Stimulated activated CD4-positive, alpha-beta T cell treated with anti-CD3 and anti-CD28 coated beads, Interleukin-2, amount 100 ng/mL, for 48 hours (primary cell): ENCODE measurements at places on chromosomes 6 and 20.

- no peak for DNase-seq
Measured at GRCh38 chr20:56443654-56444540, 24.5 kb upstream of the RTF2 start.

GRCh38 chr6:126880964-126881363 is 237.5 kb upstream of the RSPO3 start:
- DNase-seq, result no peak

DNA sequence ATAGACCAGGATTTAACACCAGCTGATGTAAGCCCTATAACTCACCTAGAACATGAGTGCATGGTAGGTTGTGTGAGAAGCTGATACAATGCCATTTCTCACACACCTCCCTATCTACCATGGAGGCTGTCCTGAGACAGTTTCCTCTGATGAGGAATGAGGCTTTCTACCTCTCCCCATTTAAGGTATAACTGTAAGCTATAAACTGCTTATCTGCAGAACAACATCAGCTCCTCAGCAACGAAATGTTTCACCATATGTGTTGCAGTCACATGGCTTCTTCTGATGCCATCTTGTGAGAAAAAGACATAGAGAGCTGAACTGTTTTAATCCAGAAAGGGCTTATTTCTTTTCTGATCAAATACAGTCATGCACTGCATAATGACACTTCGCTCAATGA is 20.7 kb downstream of the ZKSCAN3 start:
- no peak for DNase-seq

DNA sequence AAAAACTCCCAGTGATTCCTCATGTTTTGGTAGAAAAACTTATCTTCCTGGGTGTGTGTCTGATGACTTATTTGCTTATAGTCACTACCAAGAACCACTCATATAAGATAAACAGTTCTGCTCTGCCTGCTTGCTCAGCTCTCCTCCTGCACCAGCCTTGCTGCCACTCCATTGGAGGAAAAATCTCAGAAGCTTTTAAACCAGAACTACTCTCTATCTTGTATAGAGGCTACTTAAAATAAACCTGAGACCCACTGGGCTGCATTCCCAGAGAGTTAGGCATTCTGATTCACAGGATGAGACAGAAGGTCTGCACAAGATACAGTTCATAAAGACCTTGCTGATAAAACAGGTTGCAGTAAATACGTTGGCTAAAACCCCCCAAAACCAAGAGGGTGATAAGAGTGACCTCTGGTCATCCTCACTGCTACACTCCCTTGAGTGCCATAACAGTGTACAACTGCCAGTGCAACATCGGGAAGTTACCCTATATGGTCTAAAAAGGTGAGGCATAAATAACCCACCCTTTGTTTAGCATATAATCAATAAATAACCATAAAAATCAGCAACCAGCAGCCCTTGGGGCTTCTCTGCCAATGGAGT is 728.3 kb downstream of the EPHA7 start:
- DNase-seq, result no peak

- DNase-seq, result no peak
Measured at GRCh38 chr6:137413482-137413881, 80.7 kb downstream of the OLIG3 start.

DNA sequence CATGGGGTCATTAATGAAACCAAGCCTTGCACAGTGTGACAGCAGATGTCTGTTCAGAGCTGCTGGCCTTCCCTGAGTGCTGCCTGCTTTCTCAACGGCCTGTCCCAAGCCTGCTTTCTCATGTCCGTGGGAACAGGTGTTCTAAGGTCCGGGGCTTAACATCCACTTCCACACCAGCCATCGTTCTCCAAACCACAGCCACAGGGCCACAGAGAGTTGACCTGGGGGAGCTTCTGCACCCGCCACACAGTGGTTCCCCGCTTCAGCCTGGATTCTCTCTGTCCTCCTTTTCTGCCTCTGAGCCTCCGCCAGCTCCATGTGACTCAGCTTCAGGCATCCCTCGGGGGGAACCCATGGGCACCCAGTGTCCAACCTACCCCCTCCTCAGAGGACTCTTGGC is 26.9 kb upstream of the PPP1R3G start:
- no peak for DNase-seq

DNA sequence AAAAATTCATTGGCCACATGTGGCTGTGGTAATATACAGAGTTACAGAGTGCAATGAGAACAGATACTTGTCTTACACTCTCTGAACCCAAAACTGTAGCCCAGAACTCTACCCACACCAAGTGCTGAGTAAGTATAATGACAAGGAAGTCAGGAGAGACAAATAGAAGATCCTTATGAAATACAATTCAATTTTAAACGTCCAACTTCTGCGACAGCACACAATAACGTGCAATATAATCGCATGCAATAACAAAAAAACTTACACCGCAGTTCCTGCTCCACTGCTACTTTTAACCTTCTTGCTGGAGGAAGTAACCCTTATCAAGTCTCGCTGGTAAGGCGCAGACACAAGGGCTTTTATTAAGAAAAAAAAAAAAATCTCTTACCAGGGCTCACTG is 881 bp downstream of the SFT2D1 start:
- no peak for DNase-seq
